CD4-positive, alpha-beta T cell (primary cell): ENCODE measurements at places on chromosomes 16 and 17. TPM values are rescaled to one million over a fixed set of nuclear protein-coding genes. Genes with fewer than 3 reads are reported as not detected.

Gene KRT33A
- total RNA-seq: not detected

Gene SLFN12L
- total RNA-seq: 23.4 TPM

GRCh38 chr17:7445619-7445968 lies 733 bp downstream of the CHRNB1 start:
- no peaks in the 10 kb centered on the region for H3K36me3 ChIP-seq
- H3K27ac ChIP-seq: no peak overlapping the region
- H3K4me1 ChIP-seq: peaks cover 30% of the 10 kb centered on the region
- peaks cover 67% of the 10 kb centered on the region for H3K27me3 ChIP-seq
- H3K4me3 ChIP-seq: peak overlapping the region; percentile 37

DNA sequence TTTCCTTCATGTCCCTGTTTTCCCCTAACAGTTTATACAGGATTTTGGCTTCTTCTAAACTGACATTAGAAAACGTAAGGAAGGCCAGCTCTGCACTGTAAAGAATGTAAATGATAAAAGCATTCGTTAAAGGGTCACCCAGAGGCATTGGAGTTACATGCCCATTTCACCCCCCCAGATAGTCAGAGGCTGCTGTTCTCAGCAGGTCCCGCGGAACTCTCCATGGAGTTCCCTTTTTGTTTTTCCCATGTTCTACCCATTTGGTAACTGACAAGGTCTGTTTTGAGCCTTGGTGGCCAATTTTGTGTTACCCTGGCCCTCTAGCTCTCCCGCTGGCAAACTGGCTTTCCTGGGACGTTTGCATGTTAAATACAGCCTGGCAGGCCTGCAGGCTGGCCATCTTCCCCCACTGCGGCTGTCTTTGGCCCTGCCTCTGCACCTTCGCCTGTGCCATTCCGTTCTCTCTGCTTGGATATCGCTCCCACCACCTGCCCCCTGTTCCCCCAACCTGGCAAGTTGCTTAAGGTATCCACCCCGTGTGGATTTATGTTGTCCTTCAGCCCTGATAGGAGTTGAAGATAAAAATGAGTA lies 49.7 kb downstream of the EPN2 start:
- no peak overlapping the region for H3K4me3 ChIP-seq
- H3K4me1 ChIP-seq: peaks cover 16% of the 10 kb centered on the region
- no peak overlapping the region for H3K27ac ChIP-seq
- no peaks in the 10 kb centered on the region for H3K36me3 ChIP-seq
- DNase-seq: no peak

GRCh38 chr17:41689497-41690299 lies 1.0 kb downstream of the EIF1 start:
- peaks cover 53% of the 10 kb centered on the region for H3K36me3 ChIP-seq
- peaks cover 36% of the 10 kb centered on the region for H3K4me1 ChIP-seq
- H3K27me3 ChIP-seq: no peaks in the 10 kb centered on the region
